Ureter (tissue), 1 donor: ENCODE measurements at places on chromosomes 16 and 17. TPM values are rescaled to one million over a fixed set of nuclear protein-coding genes. Genes with fewer than 3 reads are reported as not detected.

DNA sequence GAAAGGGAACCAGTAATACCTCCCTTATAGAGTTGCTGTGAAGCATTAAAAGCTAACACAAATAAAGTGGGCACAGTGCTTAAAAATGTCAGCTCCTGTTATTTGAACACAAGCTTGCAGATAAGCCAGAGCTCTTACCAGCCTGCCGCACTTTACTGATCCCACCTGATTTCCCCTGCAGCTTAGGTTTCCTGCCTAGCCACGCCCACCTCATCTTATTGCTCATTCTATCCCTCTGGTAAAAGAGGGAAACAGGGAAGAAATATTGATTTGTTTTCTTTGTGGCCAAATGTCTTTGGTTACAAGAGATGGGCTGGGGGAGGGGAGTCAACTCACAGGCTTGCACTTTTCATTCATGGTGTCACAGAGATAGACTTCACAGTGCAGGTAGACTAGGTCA, 9.6 kb upstream of the GP2 start:
- no peak for DNase-seq

DNA sequence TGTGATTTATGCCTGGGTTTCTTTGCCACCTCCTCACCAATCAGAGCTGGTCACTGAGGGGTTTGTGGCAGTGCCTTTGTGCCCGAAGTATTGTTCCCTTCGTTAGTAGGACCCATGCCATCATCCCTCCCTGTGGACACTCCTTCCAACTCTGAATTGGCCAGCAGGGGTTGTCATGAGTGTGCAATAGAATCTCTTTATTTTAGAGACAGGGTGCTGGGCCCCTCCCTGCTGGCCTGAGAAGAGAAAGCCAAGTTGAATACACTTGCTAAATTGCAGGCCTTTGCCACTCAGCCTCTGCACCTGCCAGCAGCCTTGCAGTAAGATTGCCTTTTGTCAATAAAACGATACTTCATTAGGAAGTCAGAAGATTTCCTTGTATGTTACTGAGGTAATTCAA, 40.7 kb upstream of the SLC12A3 start:
- no peak for DNase-seq

- DNase-seq, result peak; percentile 34
Observed at GRCh38 chr16:87065446-87066132, 251.6 kb downstream of the C16orf95 start.

DNA sequence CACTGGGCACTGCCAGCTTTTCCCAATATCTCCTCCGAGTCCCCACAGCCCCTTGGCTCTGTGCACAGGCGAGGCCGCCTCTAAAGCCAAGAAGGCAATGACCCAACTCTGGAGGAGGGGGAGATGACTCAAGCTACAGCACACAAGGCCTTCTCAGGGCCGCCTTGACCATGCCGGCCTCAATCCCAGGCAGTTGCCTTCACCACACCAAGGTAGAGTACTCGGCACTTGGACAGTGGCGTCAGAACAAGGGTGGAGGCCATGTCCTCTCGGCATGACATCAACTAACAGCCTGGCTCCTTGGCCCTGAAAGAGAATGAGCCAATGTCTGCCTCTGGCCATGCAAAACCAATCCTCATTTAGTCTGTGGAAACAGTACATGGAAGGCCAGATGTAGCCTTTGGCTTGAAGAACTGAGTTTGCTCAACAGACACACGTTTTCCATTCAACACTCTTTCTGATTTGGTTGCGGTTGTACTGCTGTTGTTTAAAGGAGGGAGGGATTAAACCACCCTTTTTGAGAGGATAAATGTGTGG, 139.6 kb downstream of the XYLT1 start:
- no peak for DNase-seq

GRCh38 chr16:88907768-88908167, 41.3 kb upstream of the PABPN1L start:
- DNase-seq, result no peak

DNA sequence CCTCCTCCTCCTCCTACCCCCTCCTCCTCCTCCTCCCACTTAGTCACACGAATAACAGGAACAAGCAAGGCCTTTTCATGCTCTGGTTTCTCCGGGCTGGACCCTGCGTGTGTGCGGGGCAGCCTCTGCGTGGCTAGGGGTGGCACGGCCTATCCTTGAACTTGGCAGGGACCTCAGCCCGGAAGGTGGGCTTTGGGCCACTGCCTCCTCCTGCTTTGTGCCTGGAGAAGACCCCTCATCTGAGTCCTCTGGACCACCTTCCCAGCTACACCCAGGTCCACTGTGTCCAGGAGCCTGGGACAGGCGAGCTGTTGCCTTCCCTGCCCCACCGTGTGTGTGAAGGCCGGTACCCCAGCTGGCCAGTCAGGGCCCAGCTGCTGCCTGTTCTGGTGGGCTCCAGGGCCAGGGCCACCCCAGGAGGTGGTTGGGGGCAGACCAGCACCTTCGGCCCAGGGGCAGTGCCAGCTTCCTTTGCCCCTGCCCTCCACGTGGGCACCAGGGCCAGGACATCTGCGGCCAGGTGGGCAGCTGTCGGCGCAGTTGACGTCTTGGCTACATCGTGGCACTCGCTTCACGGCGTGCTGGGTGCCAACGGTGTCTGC, 35.4 kb downstream of the GINS2 start:
- no peak for DNase-seq

DNA sequence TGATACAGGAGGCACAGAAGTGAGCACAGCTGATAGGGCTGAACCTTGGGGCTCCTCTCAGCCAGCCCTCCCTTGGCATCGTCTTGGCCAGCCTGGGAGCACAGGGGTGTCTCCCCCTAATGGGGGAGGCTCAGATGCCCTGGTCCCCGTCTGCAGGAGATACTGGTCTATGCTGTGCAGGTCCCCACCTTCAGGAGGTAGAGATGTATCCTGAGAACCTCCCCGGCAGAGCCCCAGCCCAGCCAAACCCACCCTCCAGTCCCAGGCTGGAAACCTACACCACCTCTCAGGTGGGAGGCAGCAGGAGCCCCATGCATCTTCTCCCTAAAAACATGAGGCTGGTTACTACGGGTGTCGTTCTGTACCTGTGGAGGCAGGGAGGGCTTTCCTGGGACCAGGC, 38.7 kb downstream of the ABCC6 start:
- no peak for DNase-seq

- DNase-seq, result no peak
Observed at GRCh38 chr17:79017546-79018369, 6.2 kb upstream of the C1QTNF1 start.

DNA sequence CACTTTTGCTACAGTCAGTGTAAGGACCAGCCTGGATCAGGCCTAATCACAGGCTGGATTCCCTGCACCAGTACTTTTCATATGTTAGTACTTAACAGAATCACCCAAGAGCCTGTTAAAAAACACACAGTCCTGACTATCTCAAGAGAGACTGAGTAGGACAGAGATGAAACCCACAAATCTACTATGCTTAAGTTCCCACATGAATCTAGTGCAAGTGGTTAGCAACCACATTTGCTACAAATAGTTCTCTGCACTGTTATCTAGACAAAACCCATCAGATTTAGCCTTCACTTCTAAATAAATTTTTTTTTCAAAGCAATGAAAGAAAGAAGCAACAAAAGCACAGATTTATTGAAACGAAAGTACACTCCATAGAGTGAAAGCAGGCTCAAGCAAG, 38.9 kb downstream of the SSH2 start:
- no peak for DNase-seq

- DNase-seq, result peak; percentile 27
Observed at GRCh38 chr17:31397256-31397939, 5.9 kb downstream of the RAB11FIP4 start.

Gene CD79B
- total RNA-seq, result 12.5 TPM

Gene PDIA2
- total RNA-seq, result not detected

Gene TP53TG3
- not detected for total RNA-seq

Gene SCNN1B
- 55.8 TPM for total RNA-seq

Gene CES5A
- total RNA-seq, result 0.39 TPM
